Fibroblast of villous mesenchyme (primary cell): ENCODE measurements at places on chromosomes 16 and 17. TPM values are rescaled to one million over a fixed set of nuclear protein-coding genes. Genes with fewer than 3 reads are reported as not detected.

GRCh38 chr17:66392783-66393437, 90.5 kb downstream of the PRKCA start:
- no peak for DNase-seq

GRCh38 chr17:40342504-40343218, 21.9 kb downstream of the GJD3 start:
- DNase-seq = no peak

GRCh38 chr17:71437166-71437565, 683.7 kb upstream of the SOX9 start:
- DNase-seq = no peak

The CIITA gene
- under 0.01 TPM in 1 of 2 replicates, not detected in the other for total RNA-seq

- no peak for DNase-seq
Observed at GRCh38 chr16:86902656-86903001, 324.3 kb downstream of the FOXL1 start.
